Activated CD4-positive, CD25-positive, alpha-beta regulatory T cell treated with anti-CD3 and anti-CD28 coated beads, Interleukin-2, amount 50 U/mL, for 24 hours (primary cell): ENCODE measurements at places on chromosomes 16 and 17.

DNA sequence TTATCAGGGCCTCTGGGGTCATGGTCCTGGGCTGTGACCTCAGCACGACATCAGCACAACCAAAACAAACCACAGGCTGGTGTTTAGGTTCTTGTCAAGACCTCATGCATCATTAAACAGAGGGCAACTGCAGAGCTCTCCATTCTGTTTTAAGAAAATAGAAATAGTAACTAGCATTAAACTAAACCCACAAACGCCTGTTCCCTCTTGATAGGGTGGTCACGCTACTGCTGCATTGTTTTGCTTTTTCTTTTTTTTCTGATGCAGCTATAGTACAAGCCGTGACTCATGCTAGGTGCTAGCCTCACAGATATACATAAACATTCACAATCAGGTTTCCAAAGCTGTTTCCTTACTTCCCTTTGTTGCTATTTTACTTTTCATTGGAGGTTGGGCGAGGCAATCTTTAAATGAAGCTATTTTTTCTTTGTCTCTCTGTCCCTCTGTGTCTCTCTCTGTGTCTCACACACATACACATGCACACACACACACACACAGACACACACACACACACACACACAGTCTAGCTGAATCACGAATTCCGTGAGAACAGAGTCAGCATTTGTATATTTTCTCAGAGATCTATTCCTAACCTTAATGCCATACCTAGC lies 310.3 kb downstream of the CDH13 start:
- ATAC-seq: no peak

DNA sequence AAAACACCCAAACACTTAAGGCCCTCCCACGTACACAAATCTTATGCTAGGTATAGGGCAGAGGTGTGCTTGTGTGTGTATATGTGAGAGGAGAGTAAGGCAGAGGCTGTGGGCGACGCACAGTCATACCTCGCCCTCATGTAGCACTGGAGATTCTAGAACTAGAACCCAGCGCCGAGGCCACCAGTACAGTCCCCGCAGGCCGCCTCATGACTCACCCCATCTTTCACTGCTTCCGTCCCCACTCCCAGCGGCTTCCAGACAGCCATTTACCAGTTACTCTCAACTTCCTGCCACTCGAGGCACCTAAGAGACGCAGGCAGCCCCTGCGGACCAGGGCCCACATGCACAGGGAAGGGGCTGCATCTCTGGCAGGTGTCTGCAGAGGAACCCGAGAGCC lies 23.2 kb upstream of the CYTH1 start:
- ATAC-seq: peak; percentile 94

GRCh38 chr17:18121144-18121910 lies 12.8 kb downstream of the MYO15A start:
- no peak for ATAC-seq

GRCh38 chr17:1724869-1725641 lies 551 bp downstream of the WDR81 start:
- peak; percentile 68 for ATAC-seq

GRCh38 chr16:50059111-50059510 lies 6.7 kb upstream of the HEATR3 start:
- peak; percentile 13 for ATAC-seq

DNA sequence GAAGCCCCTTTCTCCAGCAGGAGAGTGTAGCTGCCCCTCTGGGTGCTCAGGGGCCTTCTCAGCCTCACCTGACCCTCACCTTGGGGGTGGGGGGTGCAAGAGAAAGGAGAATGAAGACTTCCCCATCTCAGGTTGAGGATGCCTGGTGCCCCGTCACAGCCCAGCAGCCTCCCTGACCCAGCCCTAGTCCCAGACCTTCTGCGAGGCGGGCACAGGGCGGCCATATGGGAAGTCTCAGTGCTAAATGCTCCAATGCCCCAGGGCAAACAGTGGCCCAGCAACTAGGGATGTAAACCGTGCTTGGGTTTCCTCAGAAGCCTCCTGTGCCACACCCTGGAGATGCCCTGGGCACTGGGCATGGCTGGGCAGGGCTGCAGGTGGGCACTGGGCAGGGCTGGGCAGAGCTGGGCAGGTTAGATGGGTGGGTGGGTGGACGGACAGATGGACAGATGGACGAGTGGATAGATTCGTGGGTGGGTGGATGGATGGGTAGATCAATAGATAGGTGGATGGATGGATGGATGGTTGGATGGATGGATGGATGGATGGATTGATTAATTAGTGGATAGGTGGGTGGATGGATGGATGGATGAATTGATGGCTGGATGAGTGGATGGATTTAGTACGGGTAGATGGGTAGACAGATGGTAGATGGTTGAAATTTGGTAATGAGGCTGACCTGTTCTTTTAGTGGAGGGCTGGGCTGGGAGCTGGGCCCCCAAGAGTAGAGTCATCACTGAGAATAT lies 16.8 kb downstream of the TPSD1 start:
- no peak for ATAC-seq

GRCh38 chr16:30028438-30029076 lies 2.5 kb downstream of the TLCD3B start:
- no peak for ATAC-seq
